Stromal cell of bone marrow (primary cell): ENCODE measurements at places on chromosomes 3 and 15.

DNA sequence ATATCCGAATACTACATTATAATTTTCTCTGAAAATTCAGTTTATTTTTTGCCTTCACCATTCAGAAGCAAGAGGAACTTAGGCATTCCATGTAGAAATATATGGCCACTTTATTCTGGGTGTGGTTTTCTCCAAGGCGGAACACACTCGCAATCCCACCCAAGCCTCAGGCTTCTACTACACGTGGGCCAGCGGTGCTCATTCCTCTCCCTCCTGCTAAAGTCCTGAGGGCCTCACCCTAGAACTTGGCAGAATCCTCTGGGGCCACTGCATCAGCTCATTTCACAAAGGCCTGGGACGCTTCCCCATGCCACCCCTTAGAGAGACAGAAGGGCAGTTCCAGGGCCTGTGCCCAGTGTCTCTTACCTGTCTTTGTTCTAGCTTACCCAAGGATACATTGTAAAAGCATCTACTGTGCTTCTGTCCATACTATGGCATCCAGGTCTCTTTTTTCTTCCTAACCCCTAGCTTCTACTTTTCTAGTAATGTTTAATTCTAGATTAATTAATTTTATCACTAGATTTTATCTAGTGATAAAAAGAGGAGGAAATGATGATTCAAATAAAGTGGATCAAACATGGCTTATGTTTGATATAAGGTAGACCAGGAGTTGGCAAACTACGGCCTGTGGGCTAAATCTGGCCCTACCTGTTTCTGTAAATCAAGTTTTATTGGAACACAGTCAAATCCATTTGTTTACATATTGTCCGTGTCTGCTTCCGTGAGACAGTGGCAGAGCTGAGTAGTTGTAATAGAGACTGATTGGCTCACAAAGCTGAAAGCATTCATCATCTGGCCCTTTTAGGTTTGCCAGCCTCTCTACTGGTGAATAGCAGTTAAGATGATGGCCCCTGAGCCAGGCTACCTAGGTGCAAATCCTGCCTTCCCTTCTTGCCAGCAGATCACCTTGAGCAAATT, 29.8 kb downstream of the LARS2 start:
- DNase-seq, result no peak

- no peak for DNase-seq
Measured at GRCh38 chr3:72776-73175, 123.8 kb upstream of the CHL1 start.

- DNase-seq, result no peak
Measured at GRCh38 chr3:94716326-94717018, 653.6 kb downstream of the NSUN3 start.

DNA sequence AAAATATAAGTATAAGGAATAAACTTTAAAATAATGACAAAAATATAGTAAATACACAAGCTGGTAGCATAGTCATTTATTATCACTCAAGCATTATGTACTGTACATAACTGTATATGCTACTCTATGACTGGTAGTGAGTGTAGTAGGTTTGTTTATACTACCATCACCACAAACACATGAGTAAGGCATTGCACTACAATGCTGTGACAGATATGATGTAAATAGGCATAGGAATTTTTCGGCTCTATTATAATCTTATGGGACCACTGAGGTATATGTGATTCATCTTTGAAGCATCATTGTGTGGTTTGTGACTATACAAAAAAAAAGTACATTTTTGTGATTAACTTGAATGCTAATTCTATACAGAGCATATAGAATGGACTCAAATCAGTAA, 35.3 kb upstream of the FBN1 start:
- no peak for DNase-seq

GRCh38 chr3:4271834-4272233, 31.3 kb upstream of the SETMAR start:
- peak; percentile 28 for DNase-seq

DNA sequence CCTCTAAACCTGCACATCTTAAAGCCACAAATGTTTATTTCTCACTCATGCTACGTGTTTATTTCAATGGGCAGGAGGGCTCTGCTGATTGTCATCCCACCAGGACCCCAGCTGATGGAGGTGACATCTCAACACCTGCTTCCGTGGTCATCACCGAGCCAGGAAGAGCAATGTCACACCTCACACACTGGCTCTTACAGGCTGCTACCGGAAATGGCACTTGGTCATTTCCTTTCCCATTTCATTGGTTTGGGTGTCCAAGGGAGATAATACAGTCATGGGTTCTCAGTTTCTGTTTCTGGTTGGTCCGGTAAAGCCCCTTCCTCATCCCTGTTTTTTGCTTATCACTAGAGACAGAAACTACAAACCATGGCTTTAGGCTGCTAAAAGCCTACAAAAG, 41.9 kb downstream of the ABHD2 start:
- DNase-seq, result no peak

DNA sequence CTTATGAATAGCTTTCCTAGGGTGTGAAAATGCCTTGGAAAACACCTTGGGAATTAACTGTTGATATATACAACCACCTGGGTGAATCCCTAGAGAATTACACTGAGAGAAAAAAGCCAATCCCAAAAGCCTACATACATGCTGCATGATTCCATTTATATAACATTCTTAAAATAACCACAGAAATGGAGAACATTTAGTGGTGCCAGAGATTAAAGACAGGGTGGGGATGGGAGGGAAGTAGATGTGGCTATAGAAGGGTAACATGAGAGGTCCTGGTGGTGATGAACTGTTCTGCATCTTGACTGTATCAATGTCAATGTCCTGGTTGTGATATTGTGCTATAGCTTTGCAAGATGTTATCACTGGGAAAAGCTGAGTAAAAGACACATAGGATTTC, 291.0 kb downstream of the CLSTN2 start:
- DNase-seq, result no peak

- DNase-seq, result peak; percentile 72
Measured at GRCh38 chr15:71651750-71652186, 158.6 kb upstream of the NR2E3 start.

DNA sequence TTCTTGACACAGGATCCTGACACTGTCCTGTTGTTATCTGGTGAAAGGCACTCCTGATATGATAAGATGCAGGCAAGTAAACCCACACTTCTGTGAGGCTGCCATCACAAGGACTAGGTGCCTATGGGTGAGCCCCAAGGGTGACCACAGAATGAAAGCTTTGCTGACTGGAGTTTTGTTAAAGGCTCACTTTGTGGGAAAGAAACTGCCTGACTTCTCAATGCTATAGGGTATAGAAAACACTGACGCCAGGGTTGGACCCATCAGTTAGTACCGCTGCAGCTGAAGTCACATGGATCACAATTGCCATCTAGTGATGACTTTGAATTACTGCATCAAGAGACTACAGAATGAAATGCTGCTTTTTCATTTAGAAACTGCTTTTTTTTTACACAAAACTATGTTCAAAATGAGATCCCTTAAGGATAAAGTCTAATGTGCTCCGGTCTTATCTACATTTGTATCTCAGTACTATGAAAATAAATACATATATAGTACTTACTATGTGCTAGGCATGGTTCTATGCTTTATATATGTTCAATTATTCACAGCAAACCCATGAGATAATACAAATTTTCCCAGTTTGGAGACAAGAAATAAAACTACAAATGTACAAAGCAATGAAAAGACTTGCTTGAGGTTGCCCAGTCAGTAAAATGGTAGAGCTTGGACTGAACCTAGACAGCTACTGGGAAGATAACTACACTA, 64.2 kb upstream of the CMSS1 start:
- peak; percentile 57 for DNase-seq

DNA sequence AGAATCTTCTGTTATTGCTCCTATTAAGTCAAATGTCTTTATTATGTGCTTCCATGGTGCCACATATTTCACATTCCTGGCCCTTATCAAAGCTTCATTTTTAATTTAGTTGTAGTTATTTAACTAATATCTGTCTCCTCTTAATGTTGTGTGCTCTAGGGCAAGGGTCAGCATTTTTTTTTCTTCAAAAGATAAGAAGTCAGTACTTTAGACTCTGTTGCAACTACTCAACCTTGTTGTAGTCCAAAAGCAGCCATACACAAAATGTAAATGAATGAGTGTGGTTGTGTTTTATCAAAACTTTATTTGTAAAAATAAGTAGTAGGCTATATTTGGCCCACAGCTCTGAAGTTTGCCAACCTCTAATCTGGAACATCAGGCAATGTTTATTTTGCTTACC, 394.7 kb upstream of the CBLB start:
- DNase-seq, result no peak

GRCh38 chr3:155252535-155252934, 40.9 kb downstream of the STRIT1 start:
- peak; percentile 34 for DNase-seq

GRCh38 chr3:125121246-125122010, 65.6 kb upstream of the HEG1 start:
- DNase-seq, result no peak

DNA sequence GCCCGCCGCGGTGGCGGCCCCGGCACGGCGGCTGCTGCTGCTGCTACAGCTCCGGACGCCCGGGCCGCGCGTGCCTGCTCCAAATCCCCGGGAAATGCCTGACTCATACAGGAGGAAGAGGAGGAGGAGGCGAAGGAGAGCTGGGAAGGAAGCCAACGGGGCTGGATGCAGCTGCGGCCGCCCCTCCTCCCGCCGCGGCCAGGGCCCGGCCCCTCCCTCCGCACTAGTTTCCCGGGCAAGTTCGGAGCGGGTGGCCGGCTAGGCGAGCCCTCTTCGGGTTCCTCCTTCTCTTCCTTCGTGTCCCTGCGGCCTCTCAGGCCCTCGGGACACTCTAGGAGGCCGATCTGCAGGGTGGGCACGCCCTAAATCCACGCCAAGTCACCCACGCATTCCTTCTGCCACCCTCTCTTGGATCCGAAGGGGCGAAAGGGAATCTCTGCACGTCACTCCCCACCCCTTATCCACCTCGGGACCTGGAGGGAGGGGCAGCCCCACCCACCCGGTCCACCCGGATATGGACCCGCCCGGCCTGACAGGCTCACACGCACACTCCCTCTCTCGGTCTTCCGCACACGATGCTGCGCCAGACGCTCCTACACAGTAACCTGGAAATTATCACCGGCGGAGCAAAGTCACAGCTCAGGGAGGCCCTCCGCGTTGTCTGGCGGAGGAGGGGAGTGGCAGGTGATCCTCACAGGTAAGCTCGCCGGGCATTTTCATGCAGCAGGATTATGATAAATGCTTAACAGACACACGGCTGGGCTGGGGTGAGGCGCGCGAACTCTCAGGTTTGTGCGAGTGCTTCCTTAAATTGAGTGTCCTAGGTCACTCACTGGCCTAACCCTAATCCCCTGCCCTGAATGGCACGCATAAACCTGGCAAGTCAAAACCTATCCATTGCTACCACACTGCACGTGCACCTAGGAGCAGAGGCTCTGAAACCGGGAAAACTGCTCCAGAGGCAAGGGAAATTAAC, at the start of the genes OSBPL10 and ZNF860:
TSS of gene OSBPL10 (minus strand) at position 57 of the 976 bp plus-strand sequence. CDS start 83 bp downstream, outside the sequence.
TSS of gene ZNF860 (plus strand) at position 545 of the 976 bp plus-strand sequence. CDS start 7,330 bp downstream, outside the sequence.
- peak; percentile 82 for DNase-seq

DNA sequence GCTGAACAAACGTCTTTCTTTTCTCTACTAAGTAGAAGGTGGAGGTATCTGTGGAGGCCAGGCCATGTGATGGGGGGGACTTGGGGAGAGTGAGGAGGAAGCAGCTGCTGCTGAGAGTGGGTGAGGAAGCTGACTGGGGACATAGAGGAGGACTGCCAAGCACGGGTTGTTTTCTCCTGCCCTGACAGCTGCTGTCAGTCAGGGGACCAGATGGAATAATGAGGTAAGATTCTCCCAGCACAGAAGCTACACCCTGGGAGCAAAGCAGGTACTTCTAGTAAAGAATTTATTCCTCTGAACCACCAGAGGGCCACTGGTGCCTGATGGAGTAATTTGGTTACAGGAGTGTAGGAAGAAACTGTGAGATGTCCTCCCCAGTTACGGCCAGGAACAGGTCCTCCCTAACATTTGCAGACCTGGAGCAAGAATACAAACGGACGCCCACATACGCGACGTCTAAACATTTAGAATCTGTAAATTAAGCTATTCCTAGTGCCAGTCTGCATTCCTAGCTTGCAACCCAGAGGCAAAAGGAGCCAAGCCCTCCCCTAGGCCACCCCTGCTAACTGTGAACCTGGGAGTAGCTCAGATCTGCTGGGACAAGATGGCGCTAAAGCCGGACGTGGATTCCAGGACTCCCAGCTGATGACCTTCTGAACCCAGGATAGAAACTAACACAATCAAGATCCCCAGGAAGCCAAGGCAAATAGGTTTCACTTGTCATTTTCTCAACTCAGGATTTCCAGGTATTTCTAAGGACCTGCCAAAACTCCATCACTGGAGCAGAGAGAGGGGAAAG, 14.8 kb downstream of the CRYGS start:
- no peak for DNase-seq

- peak; percentile 70 for DNase-seq
Measured at GRCh38 chr3:57951066-57951882, 56.9 kb upstream of the FLNB start.

DNA sequence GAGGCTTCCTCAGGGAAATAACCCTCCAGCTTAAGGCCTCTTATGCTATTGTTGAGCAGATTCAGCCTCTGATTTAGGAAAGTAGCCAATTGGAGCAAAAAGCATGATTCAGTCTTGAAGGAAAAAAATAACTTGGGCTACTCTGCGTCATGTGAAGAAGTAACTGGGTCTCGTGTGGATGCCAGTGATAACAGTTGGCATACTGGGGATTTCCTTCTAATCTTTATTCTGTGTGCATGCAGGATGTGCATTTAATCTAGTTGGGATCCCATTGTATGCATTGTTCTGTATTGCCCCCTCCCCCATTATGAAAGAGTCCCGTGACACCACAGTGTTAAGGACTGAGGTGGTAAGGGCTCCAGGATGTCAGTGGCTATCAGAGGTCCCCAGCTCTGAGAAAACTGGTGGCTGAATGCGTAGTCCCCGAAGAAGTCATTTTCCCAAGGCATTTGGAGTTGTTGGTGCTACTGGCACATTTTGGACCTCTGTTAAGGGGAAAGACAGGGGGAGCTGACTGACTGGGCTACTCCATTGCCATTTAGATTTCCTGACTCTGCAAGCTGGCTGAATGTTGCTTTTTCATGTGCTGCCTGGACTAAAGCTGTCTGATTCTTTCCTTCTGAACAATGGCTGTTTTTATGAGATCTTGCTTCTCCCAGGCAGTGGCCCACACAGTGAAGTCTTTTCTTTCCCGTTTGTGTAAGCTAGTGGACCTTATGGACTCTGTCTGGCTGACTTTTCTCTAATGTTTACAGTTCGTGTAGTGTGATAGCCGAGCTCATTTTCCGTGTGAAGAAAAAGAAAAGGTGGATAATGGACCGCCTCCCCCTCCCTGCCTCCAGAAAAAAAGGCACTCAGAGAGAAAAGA, 38.4 kb upstream of the TRAK1 start:
- peak; percentile 87 for DNase-seq

DNA sequence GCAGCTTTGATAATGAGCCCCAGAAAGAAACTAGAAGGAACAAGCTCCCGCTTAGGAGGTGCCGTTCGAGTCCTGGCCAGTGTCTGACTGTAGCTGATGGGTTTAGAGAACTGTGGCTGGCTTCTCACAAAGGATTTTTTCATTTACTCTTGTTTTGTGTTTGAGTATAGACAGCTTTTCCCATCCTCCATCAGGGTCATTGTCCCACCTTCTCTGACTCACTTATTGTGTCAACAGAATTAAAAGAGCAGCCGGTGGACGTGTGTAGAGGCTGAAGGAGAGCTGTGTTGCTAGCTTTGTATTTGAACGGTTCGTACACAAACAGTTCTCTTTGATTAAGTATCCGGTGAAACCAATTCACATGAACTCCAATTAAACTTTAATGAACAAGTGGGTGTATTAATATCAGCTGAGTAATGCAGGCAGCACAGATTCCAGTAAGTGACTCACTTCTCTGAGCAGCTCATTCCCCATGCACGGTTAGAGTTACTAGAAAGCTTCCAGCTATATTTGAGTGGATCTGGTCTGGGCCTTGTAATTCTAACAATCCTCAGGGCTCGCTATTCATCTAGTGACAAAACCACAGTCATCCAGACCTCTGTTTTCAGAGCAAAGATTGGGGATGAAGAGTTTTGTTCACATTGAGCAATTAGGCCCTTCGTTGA, 141.0 kb downstream of the LPP start:
- peak; percentile 90 for DNase-seq
